Activated CD4-positive, alpha-beta T cell treated with anti-CD3 and anti-CD28 coated beads for 1 hour (primary cell): ENCODE measurements at places on chromosomes 5 and 9.

- no peak for DNase-seq
These were observed 30.9 kb upstream of the PPP1R26 start for GRCh38 chr9:135448663-135449100.

DNA sequence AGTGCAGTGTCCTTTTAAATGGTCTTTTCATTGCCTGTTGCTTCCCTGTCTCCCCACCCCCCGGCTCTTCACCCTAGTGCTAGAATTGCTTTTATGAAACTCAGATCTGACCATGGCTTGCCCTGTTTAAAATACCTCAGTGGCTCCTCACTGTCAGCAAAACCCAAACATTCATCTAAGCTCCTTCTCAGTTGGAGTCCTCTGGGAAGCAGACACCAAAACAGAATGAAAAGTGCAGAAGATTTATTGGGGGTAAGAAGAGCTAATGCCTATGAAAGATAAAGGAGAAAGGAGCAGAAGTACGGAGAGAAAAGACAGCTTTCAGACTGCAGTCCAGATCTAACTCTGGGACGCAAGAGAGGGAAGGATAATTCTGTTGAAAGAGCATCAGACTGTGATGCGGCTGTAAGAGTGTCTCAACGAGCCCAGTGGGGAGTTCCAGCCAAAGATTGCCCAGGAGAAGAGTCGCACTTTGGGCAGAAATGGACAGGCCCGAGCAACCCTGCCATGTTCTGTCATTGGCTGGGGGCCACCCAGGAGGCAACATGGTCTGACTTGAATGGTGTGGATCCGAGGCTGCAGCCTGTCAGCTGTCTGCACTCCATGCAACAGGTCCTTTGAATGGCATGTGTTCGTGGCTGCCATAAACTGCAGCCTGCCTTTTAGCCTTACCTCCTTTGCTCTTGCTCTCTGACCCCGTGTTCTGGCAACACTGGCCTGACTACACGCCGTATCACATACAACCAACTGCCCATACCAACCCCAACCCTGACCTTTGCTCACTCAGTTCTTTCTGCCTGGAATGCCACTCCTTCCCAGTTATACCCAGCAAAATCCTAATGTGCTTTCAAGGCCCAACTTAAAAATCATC, 55.9 kb downstream of the IRF1 start:
- no peak for DNase-seq

DNA sequence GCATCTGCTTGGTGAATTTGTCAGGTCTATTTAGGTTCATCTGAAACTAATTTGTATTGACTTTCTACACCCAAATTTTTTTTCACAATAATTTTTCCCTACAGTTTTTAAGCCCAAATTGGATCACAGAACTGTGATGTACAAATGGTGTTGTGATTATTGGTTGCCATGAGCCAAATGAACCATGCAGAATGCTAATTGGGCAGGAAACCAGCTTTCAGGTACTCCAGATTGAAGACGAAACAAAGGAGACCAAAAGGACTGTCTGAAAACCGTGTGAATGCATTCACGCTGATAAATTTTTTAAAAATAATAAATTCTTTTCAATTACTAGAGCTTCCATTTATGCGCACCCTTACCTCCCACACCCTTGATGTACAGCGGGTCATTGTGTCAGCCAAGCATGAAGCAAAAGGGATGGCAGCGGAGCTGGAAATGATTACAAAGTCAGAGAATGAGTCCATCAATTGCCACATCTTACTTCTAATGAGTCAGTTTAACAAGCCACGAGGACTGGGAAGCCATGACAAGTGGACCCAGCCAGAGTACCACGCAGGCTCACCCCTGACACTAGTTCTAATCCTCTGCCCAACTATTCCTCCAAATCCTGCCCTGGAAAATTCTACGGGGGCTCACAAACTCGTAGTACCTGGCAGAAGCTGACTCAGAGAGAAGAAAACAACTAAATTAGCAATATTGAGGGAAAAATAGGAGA, 66.5 kb downstream of the SEMA6A start:
- DNase-seq: no peak

DNA sequence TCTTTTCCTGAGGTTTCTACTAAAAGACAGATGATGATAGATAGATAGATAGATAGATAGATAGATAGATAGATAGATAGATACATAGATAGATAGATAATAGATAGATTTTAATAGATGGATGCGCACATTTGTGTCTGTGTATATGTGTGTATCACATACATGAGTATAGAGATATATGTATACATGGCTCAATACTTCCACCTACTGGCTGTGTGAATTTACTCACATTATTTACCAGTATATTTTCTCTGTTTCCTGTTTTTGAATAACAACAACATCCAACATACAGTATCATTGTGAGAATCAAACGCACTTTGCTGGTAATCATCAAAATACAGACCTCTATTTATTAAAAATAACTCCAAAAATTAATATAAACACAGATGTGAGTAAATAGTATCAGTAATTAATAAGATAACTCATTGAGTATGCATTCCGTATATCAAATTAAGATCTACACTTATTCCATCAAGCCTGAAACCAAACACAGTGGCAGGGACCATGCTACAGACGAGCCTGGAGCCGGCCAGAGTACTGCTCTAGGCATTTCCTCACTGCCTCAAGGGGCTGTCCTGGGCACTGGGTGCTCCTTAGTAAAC, 338.0 kb downstream of the SEMA5A start:
- no peak for DNase-seq

DNA sequence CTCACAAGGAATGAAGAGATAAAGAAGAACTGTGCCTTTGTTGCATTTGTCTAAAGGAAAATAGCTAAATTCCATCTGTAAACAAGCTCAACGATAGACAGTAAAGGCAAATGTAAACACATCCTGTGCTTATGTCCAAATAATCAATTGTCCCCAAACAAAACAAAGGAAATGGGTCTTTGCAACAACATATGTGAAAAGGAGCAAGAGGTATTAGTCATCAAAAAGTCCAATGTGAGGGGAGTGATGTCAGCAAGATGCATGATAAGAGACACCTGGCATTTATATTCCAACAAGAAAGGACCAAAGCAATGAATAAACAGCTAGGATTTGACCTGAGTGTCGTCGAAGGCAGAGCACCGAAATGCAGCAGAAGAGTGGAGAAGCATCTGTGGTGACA, 209.1 kb downstream of the ASTN2 start:
- DNase-seq: no peak

- DNase-seq: no peak
These were observed 94.6 kb upstream of the TXNDC8 start for GRCh38 chr9:110432253-110432652.
